Activated T-helper 1 cell treated with anti-CD3 and anti-CD28 coated beads, Interleukin-12 subunit alpha, Interleukin-12 subunit beta, Interleukin-2, Interleukin-4 antibody, amounts not matched to agents 30 ng/mL and 10 ng/mL and 1 ng/mL, durations not matched to agents 14 hours and 24 hours and 36 hours (primary cell): ENCODE measurements at places on chromosomes 6 and 20. TPM values are rescaled to one million over a fixed set of nuclear protein-coding genes. Genes with fewer than 3 reads are reported as not detected.

Gene SLC17A2
- 0.10 TPM in 2 replicates for total RNA-seq

GRCh38 chr6:151107897-151108427 lies 131.8 kb upstream of the AKAP12 start:
- DNase-seq = no peak
- H3K27me3 ChIP-seq = peaks cover 2% of the 10 kb centered on the region
- H3K27ac ChIP-seq = no peak overlapping the region
- H3K36me3 ChIP-seq = peaks cover 2% of the 10 kb centered on the region

Gene RSPO3
- not detected in 2 replicates for total RNA-seq

DNA sequence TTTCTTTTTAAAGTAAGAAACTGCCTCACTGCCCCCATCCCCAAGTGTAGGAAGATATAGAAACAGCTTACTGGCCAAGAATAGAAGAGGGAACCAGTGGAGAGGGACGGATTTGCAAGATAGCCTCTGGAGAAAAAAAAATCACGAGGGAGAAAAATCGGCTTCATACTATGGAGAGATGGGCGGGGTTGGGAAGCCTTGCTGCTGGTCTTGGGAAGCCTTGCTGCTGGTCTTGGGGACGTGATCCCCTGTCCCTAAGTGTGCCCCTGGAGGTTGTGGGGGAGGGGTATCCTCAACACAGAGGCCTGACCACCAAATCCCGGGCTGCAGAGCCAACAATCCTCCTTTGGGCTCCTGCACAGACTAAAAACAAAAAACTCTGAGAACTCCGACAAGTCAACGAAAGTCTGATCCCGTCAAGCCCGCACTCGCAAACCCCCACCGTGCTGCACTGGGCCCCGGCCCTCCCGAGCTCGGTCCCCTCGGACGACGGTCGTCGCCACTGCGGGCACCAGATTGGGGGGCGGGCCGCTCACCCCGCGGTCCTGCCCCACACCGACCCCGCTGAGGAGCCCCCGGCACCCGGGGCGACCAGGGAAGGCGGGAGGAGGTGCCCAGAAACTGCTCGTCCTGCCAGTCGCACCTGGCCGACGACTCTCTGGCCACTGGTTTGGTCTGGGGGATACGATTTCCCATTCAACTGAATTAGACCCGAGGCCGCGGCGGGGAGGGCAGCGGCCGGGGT lies 750 bp downstream of the MAP7 start:
- DNase-seq = no peak
- H3K4me3 ChIP-seq = peak overlapping the region; percentile 74
- peaks cover 58% of the 10 kb centered on the region for H3K27me3 ChIP-seq
- H3K36me3 ChIP-seq = peaks cover 3% of the 10 kb centered on the region

Gene NQO2
- total RNA-seq = 30.2 and 34.8 TPM in 2 replicates

DNA sequence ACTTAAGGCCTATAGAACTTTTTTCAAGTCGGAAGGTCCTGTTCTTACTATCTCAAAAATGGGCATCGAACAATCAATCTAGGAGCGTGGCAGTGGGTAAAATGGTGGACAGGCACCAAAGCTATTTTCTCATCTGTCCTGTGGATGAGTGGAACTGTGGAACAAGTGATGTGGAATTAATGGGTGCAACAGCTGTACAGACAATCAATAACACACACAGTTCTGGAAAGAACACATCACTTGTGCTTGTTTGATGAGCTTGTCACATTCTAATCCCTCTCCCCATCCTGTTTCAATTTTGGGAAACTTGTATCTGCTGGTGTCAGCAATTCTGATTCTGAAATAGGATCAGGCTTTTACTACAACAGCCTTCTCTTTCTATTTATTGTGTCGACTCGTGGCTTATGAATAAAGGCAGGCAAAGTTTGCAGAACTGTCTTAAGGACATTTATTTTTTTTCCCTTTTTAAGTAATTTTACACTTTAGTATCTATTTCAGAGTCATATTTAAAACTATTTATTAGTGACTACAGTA lies 11.5 kb downstream of the RBM24 start:
- peaks cover 3% of the 10 kb centered on the region for H3K27me3 ChIP-seq
- H3K4me3 ChIP-seq = no peak overlapping the region
- H3K4me1 ChIP-seq = no peaks in the 10 kb centered on the region
- no peak for DNase-seq
- no peak overlapping the region for H3K27ac ChIP-seq
- no peaks in the 10 kb centered on the region for H3K36me3 ChIP-seq

Gene EYA4
- not detected in 2 replicates for total RNA-seq

Gene CASS4
- total RNA-seq = 6.7 and 7.8 TPM in 2 replicates

DNA sequence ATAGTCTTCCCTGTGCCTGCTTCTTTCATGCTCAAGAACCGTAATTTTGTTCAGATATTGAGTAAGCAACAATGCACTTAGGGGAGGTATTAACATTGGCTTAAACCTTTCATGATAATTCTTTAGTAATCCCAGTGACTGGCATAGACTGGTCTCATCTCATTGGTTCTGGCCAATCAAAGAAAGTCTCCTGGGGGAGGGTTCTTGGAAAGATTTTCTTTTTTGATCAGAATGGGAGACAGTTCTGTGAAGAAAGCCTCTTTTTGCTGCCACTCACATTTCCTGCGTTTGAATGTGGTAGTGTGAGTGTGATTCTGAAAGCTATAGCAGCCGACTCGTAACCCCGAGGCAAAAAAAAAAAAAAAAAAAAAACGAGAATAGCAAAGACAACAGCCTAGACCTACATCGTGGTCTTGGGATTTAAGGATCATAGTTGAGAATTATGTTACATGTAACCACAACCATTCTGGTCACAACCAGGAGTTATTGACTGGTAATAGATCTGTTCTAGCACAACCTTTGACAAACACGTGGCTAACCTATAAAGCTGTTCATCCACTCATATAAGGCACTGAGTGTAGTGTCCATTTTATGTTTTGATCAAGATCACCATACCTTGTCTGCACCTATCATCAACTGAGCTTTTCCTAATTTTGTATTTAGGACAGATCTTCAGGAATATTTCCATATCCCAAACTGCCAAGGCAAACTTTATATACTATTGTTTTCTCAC lies 15.1 kb upstream of the TMEM217 start:
- H3K36me3 ChIP-seq = peaks cover 39% of the 10 kb centered on the region
- DNase-seq = no peak
- H3K4me3 ChIP-seq = peak overlapping the region; percentile 81
- no peaks in the 10 kb centered on the region for H3K27me3 ChIP-seq
- peak overlapping the region; percentile 92 for H3K27ac ChIP-seq

Gene FERMT1
- total RNA-seq = 0.29 and 0.93 TPM in 2 replicates

DNA sequence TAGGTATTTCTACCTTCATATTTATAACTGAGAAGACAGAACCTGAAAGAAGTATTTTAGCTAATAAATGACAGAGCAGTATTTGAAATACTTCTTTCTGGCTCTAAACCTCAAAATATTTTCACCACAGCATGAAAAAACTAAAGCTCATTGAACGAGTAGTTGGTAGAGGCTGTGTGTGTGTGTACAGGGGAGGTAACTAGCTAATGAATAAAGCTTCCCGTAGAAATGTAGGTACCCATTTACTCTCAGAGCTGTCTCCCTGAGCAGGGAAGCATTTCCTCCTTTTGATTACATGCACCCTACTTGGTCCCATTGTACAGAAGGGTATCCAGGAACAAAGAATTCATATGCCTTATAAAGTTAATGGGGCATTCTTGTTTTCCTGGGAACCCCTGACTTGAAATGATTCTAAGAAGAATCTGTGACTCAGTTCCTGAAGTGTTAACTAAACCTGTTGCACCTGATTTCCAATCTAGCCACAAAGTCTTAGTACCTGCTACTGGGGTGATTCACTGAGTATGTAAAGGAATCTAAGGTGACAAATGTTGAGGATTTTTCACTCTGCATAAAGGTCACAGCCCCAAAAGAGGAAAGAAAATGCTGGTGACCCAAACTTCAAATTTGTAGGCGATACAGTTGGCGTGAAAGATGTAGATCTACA lies 12.5 kb downstream of the CRYBG1 start:
- H3K4me1 ChIP-seq = peaks cover 17% of the 10 kb centered on the region
- DNase-seq = no peak
- no peak overlapping the region for H3K4me3 ChIP-seq

- no peak for DNase-seq
- no peak overlapping the region for H3K27ac ChIP-seq
- H3K4me1 ChIP-seq = peaks cover 21% of the 10 kb centered on the region
- peaks cover 15% of the 10 kb centered on the region for H3K27me3 ChIP-seq
- H3K4me3 ChIP-seq = no peak overlapping the region
- H3K36me3 ChIP-seq = no peaks in the 10 kb centered on the region
These were observed 169.8 kb upstream of the PROKR2 start for GRCh38 chr20:5486377-5487054.

GRCh38 chr6:22457996-22458395 lies 111.4 kb upstream of the HDGFL1 start:
- no peak overlapping the region for H3K4me3 ChIP-seq
- no peaks in the 10 kb centered on the region for H3K4me1 ChIP-seq

DNA sequence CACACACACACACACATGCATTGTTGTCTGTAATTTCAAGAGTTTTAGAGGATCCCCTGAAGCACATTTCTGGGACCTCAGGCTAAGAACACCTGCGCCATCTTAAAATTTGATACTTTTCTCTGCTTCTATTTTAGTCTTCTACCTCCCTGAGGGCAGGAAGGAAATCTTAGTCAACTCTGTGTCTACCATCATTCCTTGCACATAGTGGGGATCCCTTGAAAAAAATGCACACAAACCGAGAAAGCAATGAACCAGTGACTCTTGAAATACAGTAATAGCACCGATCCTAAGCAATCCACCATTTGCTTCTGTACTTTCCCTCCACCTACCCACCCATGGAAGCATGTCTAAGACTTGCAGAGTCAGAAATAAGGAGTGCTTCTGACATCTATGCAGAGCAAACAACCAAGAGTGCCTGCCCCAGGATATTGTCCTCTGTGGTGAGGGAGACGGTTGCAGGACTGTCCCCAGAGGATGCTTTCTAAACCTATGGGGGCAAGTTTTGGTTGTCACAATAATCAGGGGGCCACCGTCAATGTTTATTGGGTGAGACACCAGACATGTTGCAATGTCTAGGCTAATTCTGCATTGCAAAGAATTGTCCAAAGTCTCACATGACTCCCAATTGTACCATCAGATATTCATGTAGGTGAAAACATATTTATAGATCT lies 208.0 kb upstream of the TAB2 start:
- H3K4me3 ChIP-seq = no peak overlapping the region
- no peak for DNase-seq
- H3K27ac ChIP-seq = no peak overlapping the region
- peaks cover 47% of the 10 kb centered on the region for H3K36me3 ChIP-seq
- H3K4me1 ChIP-seq = peaks cover 64% of the 10 kb centered on the region

GRCh38 chr20:64103871-64104666 lies 3.3 kb downstream of the NPBWR2 start:
- H3K4me3 ChIP-seq = no peak overlapping the region
- H3K4me1 ChIP-seq = peaks cover 7% of the 10 kb centered on the region
- DNase-seq = no peak
- peaks cover 21% of the 10 kb centered on the region for H3K27me3 ChIP-seq

GRCh38 chr20:9500121-9500520 lies 14.3 kb upstream of the LAMP5 start:
- no peaks in the 10 kb centered on the region for H3K36me3 ChIP-seq
- H3K4me3 ChIP-seq = no peak overlapping the region
- no peaks in the 10 kb centered on the region for H3K4me1 ChIP-seq
- no peak overlapping the region for H3K27ac ChIP-seq

Gene JPH2
- not detected in 2 replicates for total RNA-seq

Gene CPNE5
- total RNA-seq = 0.54 and 0.61 TPM in 2 replicates

- H3K4me1 ChIP-seq = no peaks in the 10 kb centered on the region
- H3K27ac ChIP-seq = no peak overlapping the region
- no peak overlapping the region for H3K4me3 ChIP-seq
- no peaks in the 10 kb centered on the region for H3K27me3 ChIP-seq
- peaks cover 46% of the 10 kb centered on the region for H3K36me3 ChIP-seq
- DNase-seq = no peak
These were observed 44.4 kb upstream of the LYRM2 start for GRCh38 chr6:89682991-89683390.
